ENCODE measurements at places on chromosomes 2 and 18.

DNA sequence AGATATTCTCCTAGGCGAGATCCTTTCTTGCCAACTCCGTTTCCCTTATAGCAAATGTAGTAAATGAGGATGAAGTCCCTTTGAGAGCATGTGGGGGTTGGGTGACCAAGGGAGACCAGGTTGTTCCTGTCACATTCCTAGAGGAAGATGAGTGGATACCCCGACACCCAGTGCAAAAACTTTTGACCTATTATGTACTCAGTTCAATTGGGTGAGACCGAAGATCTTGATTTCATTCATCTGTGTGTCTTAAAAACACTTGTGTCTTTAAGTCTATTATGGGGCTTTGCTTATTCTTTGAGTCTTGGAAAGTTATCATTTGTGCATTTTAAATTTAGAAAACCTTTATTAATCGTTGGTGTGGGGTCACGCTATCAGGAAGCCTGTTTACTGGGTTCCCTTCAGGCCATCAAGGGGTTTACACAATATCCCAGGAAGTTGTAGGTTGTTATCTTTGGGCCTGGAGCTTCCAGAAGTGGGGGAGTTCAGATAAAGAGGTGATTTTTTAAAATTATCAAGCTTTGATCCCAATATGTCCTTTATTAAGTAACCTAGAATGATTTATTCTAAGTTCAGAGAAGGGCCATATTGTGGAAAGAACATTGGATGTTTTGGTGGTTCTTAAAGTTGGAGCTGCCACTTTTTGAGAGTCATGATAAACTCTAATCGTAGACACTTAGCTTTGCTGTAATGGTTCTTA is 2.8 kb downstream of the RHOB start:
- DNase-seq, result no peak

GRCh38 chr2:181575024-181575649 is 81.8 kb downstream of the CERKL start:
- no peak for DNase-seq

DNA sequence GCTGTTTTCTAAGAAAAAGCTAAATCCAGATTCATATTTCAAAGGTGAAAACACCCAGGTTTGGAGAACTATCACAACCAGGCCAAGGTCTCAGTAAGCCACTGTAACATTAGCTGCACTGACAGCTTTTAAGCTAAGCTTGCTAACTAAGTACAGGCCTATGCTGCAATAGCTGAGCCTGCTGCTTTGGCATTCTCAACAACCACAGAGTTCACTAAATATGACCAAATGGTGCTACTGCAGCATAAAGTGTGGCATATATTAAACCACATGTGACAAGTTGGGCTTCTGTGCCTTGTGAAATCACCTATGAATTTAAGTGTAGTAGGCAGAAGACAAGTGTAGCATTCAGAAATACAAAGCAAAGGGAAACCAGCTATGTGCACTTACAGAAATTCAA is 206.7 kb downstream of the TCF4 start:
- DNase-seq, result no peak

GRCh38 chr2:111157798-111158197 is 37.1 kb downstream of the BCL2L11 start:
- DNase-seq, result no peak

DNA sequence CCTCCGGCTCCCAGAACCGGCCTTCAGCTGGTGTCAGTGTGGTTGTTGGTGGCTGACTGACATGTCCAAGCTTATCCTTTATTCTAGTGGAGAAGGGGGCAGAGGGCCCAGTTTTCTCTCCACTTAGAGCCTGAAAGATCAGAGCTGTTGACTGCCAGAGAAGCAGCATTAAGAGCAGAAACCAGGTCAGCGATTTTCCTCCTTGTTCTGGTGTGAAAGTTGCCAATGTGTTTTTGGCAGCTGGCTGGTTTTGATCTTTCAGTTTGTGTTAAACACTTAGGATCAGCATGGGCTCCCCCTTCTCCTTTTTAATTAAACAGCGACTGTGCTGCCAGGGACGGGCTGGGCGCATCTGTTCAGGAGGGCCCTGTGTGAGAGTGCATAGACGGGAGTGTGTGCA is 100.9 kb downstream of the ASAP2 start:
- DNase-seq, result no peak

DNA sequence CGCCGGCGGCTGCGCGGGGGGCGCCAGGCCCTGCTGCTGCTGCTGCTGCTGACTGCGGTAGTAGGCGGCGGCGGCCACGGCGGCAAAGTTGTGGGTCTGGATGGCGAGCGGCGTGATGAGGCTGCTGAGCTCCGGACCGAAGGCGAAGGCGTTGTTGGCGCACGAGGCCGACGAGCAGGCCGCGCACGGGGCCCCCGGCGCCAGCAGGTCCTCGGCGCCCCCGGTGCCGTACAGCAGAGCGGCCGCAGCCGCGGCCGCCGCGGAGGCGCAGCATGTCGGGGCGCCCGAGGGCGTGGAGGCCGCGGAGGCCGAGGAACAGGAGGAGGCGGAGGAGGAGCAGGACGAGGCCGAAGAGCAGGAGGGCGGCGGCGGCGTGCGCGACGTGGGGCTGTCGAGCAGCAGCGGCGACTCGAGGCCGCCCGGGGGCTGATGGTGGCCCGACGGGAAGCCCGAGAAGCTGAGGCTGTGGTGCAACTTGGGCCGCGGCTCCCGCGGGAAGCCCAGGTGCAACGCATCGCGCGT is 1.8 kb downstream of the ZFP36L2 start:
- DNase-seq, result no peak

DNA sequence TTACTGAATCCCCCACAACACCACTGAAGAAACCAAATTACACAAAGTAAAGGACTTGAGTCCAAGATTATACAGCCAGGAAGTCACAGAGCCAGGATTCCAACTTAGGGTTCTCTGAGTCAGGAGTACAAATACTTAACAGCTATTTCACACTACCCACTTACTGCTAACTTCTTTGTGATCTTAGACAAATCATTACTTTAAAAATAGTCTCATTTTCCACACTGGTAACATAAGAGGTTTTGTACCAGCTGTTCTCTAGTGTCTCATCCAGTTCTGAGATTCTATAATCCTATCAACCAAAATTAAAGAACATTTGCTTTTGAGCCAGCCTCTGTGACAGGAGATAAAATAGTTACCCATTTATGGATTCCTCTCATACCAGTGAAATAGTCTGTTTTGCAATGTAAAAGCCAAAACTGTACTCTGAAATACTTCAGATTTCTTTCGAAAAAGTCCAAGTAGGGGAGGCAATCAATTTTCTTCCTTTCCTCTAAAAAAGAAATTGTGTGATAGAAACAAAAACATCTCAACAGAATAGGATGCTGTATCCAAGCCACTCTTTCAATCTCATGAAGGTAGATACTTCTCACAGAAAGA is 157.6 kb downstream of the LRATD1 start:
- no peak for DNase-seq

GRCh38 chr2:104868505-104868866 is 14.6 kb downstream of the POU3F3 start:
- no peak for DNase-seq

- no peak for DNase-seq
These were observed 564.7 kb upstream of the SLC39A10 start for GRCh38 chr2:195092341-195092740.

- no peak for DNase-seq
These were observed 188.9 kb upstream of the FAM98A start for GRCh38 chr2:33788044-33788443.

- DNase-seq, result no peak
These were observed 98.2 kb downstream of the R3HDM1 start for GRCh38 chr2:135629520-135629919.

DNA sequence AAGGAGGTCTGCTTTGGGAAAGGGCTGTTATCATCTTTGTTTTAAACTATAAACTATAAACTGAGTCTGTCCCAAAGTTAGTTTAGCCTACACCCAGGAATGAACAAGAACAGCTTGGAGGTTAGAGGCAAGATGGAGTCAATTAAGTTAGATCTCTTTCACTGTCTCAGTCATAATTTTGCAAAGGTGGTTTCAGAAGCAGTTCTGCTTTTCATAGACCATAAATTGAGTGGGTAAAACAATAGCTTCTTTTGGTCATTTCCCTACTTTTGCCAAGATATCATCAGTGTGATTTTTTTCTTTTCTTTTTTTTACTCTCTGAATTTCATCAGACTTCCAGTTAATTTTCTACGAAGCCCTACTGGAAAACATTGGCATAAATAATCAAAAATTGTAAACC is 117.0 kb downstream of the AP1S3 start:
- no peak for DNase-seq

DNA sequence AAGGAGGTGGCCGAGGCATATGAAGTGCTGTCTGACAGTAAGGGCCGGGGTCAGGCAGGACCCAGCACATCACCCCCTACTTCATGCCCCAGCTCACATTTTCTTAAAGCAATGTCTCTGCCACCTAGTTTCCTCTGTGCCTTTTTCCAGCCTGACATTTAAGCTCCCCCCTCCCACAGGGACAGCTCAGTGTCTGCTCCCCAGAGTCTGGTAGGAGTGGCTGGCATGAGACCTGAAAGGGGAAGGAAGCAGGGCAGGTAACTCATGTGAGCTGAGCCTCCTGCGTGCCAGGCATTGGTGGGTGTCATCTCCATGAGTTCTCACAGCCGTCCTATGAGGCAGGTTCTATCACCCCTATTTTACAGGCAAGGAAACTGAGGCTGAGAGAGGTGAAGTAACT is 1.5 kb downstream of the DNAJB2 start:
- DNase-seq, result no peak

DNA sequence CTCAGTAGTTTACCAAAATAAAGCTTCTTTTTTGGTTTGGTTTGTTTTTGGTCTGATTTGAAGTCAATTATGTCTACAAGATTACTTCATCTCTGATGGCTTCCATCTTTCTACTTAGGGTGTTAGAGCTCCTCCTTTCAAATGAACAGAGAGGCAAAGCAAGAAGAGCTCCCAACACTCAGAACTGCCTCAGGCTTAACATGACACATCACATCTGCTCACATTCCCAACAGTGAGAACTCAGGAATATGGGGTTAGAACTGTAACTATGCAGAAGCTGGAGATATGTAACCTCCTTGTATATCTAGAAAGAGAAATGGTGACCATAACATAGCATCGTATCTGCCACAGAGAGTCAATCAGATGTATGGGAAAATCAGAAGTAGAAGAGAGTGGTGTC is 11.4 kb upstream of the LRATD1 start:
- no peak for DNase-seq

DNA sequence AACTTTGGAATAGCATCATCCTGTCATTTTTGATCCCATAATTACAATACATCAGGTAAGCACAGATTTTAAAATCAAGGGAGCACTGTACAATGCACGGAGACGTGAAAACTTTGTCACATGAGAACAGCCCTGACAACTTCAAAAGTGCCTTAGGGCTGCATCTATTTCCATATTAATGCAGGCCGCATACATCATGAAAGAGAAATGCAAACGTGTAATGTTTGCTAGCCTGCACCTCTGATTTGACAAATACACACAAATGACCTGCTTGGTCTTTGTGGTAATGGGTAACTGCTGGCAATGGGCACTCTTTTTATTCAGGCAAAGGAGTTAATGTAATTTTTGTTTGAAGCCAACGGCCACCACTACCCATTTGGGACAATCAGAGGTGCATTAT is 202.0 kb upstream of the EPHA4 start:
- DNase-seq, result no peak

GRCh38 chr18:46315161-46315560 is 211.0 kb downstream of the HAUS1 start:
- no peak for DNase-seq

GRCh38 chr18:10591896-10592295 is 66.1 kb downstream of the NAPG start:
- DNase-seq, result no peak

GRCh38 chr2:96113367-96113677 is 3.0 kb downstream of the ADRA2B start:
- DNase-seq, result no peak

DNA sequence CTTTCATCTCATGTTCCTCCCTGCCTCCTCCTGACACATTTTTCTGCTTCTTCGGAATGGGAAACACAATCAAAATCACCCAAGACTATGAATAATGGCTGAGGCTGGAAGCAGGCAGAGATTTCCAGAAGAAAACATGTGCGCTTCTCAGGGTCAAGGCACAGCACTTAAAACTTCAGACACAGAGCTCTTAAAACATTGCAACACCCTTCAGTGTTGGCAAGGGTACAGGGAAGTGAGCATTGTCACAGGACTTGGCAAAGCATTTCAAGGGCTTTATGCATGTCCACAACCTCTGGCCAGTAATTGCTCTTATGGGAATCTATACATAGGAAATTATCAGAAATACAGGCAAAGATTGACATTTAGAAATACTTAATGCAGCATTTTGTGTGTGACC is 477.6 kb upstream of the KLHL29 start:
- DNase-seq, result no peak

DNA sequence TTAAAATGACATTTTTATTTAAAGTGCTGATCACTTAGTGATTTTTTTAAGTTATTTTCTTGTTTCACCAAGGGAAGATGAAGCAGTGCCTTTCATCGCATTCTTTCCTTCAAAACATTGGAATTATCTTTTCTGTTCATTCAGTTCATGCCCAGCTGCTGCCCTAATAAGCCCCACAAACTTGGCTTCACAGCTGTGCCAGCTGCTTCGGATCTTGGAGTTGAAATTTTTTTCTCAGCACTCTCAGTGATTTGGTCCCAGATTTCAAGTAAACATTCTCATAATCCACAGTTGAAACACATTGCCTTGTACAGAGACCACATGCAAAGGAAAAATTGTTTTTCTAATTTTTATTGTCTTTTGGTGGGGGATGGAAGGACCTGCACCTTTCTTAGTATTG is 353.3 kb upstream of the LRP1B start:
- no peak for DNase-seq

GRCh38 chr2:207119048-207119447 is 46.7 kb downstream of the KLF7 start:
- no peak for DNase-seq

DNA sequence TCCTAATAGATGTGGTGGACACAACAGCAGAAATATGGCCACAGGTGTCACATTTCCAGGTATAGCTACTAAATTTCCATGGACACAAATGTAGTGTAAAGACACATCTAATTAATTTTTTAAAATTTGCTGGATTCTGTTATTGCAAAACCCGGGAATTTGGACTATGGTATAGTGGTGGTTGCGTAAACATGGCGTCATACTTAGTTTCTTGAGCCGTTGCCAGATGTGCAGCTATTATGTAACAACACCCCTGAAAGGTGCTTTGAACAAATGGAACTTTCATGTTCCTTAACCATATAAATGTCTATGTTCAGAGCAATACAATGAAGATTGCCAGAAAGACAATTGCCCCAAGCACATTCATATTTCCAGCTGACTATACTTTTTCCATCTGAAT is 85.9 kb downstream of the HRH4 start:
- DNase-seq, result no peak

DNA sequence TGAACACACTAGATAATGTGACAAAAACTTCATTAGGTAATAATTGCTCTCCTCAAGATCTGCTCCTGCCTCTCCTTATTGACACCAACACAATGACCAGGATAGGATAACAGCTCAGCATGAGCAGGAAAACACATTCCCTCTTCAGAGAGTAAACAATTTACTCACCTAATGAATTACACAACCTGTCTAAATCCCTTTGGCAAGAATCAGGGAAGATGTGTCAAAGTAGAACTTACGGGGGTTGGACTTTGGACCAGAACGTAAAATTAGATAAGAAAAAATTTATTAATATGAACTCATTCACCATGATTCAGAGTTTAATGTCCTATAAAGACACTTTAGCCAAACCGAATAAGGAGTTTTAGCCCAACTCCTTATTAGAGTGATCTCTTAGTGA is 512.2 kb downstream of the SATB2 start:
- no peak for DNase-seq
